SJSA1 (cell line): ENCODE measurements at places on chromosomes 1 and 21. TPM values are rescaled to one million over a fixed set of nuclear protein-coding genes. Genes with fewer than 3 reads are reported as not detected.

DNA sequence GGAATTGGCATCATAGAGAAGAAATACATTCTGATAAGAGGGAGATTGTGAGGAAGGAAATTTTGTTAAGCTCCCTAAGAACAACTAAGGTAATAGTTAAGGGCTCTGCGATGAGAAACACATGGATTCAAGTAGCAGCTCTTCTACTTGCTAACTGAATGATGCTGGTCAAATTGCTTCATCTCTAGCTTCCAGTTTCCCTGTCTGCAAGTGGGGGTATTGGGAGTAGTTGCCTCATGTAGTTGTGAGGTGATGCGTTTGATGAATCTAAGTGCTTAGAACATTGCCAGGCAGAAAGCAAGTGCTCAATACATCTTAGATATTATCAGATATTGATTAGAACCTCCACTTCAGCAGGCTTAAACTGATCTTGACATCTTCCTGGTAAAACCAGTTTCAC is 84.8 kb downstream of the CD58 start:
- no peak for DNase-seq
- H3K4me3 ChIP-seq = no peak overlapping the region
- H3K36me3 ChIP-seq = no peaks in the 10 kb centered on the region
- H3K4me1 ChIP-seq = no peaks in the 10 kb centered on the region

ERICH3 gene
- total RNA-seq = not detected in 2 replicates

NMNAT2 gene
- 0.50 and 0.60 TPM in 2 replicates for total RNA-seq

- no peak overlapping the region for H3K27ac ChIP-seq
- no peak overlapping the region for H3K4me3 ChIP-seq
- peaks cover 10% of the 10 kb centered on the region for H3K27me3 ChIP-seq
- DNase-seq = no peak
These were observed 5.0 kb downstream of the PTGFRN start for GRCh38 chr1:116914667-116915066.
